ENCODE measurements at places on chromosomes 5 and 9. TPM values are rescaled to one million over a fixed set of nuclear protein-coding genes. Genes with fewer than 3 reads are reported as not detected.

Gene NR4A3
- under 0.01 TPM for total RNA-seq

Gene COL23A1
- total RNA-seq: 0.15 TPM

Gene GLDC
- 6.4 TPM for total RNA-seq

Gene IL4
- total RNA-seq: not detected

All from epithelial cell of umbilical artery (primary cell).